NCI-H2171 (cell line): ENCODE measurements at places on chromosomes 5 and 9.

- DNase-seq: no peak
These were observed 131.5 kb upstream of the OTULINL start for GRCh38 chr5:14450018-14450524.

DNA sequence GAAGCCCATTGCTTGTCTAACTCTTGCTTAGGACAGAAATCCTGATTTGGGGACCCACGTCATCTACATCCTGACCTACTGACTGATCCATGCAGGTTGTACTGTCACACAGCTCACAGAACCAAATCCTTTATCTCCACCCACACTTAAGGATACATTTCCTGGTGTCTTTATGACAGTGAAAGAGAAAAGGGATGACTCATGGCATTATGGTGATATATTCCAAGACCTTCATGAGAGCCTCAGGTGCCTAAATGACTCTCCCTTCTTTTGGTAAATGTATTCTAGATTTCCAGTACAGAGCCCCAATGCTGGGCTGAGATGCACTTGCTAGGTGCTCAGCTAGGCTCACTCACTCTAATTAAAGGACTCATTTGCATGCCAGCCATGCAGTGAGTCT lies 26.0 kb upstream of the DMRT2 start:
- DNase-seq: no peak

- DNase-seq: no peak
These were observed 593.2 kb upstream of the CLINT1 start for GRCh38 chr5:158451993-158452672.

DNA sequence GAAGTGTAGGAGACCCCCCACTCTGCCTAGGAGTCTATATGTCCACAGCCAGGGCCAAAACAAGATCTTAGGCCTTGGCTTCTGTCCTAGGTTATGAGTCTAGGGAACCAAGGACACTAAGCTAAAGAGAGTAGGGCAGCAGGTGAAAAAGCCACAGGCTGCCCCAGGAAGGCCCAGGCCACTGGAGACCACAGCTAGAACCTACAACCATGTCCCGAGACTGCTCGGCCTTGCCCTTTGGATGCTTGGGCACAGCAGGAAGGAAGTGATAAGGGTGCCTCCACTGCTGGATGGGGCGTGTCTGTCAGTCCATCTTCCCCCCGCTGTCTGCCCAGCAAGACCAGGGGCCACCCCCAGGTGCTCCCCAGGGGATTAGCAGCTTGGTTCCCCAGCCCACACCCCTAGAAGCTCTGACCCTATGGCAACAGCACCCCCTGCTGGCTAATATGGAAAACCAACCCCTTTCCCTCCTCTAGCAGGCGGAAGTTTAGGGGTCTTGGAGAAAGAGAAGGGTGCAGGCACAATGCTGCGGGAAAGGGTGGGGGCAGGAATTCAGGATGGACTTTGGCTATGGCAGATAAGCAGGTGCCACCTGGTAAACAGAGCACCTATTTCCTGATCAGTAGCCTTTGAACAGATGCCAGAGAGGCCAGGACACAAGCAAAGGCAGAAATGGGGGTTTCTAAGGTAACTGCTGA lies 10.5 kb upstream of the IRF1 start:
- no peak for DNase-seq

GRCh38 chr5:126521130-126521529 lies 73.9 kb downstream of the ALDH7A1 start:
- no peak for DNase-seq
